ENCODE measurements at places on chromosomes 5 and 9.
A peak's percentile ranks its signal among the peaks of the same experiment; 100 is the strongest.

DNA sequence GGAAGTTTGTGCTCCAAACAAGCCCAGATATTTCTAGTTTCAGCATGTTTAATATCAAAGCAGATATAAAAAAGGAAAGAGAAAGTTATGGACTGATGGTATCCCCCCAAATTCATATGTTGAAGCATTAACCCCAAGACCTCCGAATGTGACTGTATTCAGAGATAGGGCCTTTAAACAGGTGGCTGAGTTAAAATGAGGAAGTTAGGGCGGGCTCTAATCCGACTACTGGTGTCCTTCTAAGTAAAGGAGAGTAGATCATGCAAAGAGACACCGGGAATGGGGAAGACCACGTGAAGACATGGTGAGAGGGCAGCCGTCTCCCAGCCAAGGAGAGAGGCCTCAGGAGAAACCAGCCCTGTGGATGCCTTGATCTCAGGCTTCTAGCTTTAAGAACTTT is 324.1 kb upstream of the KIF2A start:
- DNase-seq: no peak

DNA sequence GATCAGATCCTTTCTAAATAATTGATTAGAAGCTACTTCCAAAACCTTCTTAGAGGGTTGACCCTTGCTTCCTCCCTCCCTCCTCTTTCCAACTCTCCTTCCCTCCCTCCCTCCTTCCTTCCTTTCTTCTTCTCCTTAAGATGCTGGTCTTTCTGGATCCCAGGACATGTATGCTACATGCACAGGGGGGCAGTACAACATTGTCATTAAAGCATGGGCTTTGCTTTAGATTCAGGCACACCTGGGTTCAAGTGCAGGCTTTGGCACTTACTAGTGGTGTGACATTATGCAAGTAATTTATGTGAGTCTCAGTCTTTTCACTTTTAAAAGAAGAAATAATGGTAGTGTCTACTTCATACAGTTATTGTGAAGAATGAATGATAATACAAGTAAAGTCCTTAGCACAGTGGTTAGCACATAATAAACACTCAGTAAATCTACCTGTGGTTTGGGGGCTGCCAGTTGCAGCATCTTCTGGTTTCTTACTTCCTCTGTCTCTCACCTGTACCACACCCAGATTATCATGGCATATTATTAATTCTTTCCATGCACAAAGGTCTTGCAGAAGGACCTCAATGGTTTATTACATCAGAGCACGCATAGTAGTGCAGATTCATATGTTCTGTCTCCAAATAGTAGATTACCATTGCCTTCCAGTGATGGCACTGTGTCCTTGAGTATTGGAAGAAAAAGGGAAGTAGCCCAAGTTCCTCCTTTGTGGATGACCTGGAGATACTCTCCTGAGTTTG is 154.1 kb downstream of the ARHGAP26 start:
- peak; percentile 28 for DNase-seq

GRCh38 chr5:119129770-119130169 is 58.9 kb downstream of the DMXL1 start:
- no peak for DNase-seq

- DNase-seq: peak; percentile 57
Observed at GRCh38 chr9:5557606-5558587, 47.6 kb downstream of the PDCD1LG2 start.

GRCh38 chr5:41707853-41708603 is 162.2 kb downstream of the OXCT1 start:
- peak; percentile 74 for DNase-seq

GRCh38 chr9:131677444-131678180 is 62.3 kb downstream of the RAPGEF1 start:
- peak; percentile 73 for DNase-seq

DNA sequence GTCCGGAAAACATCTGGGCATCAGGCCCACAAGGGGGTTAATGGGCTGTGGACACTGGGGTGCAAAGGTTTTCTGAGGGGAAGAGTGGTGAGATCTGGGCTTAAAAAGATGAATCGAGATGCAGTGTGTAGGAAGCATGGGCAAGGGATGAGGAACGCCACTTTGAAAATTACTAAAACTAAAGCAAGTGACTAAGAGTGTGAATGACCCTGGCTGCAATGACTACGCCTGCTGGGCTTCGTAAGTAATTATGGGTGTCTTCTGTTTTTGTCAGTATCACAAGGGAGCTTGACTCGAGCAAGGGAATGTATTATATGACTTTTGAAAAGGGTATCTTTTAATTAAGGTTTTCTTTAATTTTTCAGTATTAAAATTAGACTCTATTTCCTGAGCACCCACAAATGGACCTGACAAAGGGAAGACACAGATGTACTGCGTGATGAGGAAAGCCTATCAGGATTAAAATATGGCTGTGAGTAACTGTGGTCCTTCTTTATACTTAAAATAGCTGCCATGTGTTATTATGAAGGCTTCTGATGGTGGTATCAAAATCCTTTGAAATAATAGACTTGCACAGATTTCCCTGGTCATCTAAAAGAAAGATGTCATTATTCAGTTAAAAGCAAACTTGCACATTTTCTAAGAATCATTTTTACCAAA is 4.2 kb downstream of the CTXN3 start:
- no peak for DNase-seq

DNA sequence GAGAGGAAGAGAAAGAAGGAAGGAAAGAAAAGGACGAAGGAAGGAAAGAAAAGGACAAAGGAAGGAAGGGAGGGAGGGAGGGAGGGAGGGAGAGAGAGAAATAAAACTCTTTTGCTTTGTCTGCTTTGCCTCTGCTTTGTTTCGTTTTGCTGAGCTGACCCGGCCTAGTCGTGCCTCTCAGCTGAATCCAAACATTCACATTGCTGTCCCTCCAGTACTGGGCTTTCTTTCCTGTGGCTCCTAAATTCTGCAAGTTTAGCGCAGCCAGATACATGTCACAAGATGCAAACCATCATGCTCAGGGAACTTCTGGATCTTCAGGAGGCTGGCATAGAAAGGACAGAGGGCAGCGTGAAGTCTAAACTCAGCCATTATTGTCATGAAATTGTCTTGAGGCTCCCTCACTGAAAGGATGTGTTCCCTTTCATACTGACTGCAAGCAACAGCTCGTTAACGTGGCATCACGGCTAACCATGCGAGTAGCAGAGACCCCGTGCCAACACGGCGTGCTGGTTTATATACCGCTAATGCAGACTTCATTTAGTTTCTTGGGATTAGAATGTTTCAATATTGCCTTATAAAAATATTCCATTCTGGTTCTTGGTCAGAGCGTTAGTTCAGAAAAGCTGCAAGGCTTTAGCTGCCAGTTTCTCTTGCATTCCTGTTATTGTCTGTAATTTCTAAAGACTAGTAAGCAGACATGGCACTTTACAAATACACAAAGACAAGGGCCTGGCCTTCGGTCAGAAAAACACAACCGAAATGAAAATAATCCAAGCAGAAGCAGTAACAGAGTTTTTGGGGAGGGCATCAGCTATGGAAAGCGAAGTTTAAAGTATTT is 94.2 kb downstream of the TMEM174 start:
- DNase-seq: no peak

GRCh38 chr5:165370794-165371193 is 1865.4 kb downstream of the MAT2B start:
- peak; percentile 66 for DNase-seq

DNA sequence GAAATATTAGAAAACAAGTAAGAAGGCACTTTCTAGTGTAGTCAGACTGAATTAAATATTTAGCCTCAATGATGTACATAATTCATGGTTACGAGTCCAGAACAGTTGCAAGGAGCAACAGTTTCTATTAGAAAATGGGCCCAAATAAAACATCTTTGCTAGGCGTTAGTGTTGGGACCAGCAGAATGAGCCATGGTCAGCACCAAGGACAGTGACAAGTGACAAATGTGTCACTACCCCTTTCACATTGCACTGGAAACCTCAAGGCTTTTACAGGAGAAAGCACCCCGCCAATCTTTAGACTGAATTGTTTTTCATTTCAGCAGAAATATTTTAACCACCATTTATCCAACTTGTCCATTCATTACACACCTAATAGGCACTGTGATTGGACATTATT is 301.3 kb upstream of the ADCY2 start:
- no peak for DNase-seq

- no peak for DNase-seq
Observed at GRCh38 chr9:37936376-37936775, 32.4 kb upstream of the SLC25A51 start.

DNA sequence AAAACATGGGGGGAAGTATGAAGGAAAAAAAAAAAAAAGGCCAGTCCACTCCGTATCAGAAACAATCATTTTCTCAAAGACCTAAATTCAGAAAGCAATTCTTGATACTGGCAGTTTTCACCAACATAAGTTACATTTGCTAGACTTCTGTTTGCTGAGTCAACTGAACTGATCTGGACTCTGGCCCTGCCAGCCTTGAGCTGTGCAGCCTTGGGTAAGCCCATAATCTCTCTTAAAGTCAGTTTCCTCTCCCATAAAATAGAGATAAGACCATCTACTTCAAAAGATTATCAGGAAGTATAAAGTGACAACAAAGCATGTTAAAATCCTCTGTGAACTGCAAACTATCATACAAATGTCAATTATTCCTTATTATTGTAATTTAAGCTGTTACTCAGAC is 106.8 kb downstream of the MAPKAP1 start:
- peak; percentile 39 for DNase-seq

GRCh38 chr9:5839572-5839902 is 6.6 kb upstream of the ERMP1 start:
- DNase-seq: no peak

DNA sequence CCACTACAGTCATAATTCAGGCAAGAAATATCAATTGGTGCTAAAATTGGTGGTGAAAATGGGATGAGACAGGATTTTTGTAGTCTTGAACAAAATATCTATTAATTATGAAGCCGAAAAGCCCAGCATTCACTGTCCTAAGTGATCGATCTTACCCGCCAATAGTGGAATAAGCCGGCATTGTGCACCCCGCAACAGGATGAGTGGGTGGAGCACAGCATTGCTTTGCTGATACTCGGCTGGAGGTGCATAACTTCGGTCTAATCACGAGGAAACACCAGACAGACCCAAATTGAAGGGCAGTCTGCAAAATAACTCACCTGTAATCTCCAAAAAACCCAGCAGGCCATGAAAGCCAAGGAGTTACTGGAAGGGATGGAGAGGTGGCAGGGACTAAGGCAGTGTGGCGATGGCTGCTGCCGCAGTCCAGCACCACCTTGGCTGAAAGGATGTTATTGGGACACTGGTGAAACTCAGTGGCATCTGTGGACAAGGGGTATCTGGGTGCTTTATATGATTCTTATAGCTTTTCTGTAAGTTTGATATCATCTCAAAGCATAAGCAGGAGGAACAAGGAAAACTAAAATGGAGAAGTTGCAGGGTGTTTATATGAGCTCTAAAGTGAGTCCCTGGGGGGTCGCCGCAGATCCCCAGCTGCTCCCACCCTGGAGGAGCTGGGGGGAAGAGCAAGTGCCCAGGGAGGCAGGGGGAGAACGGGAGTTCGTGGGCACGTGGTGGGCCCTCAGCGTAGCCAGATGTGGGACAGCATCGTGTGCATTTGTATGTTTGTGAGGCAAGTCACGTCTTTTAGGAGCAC is 45.2 kb downstream of the AHRR start:
- DNase-seq: no peak

DNA sequence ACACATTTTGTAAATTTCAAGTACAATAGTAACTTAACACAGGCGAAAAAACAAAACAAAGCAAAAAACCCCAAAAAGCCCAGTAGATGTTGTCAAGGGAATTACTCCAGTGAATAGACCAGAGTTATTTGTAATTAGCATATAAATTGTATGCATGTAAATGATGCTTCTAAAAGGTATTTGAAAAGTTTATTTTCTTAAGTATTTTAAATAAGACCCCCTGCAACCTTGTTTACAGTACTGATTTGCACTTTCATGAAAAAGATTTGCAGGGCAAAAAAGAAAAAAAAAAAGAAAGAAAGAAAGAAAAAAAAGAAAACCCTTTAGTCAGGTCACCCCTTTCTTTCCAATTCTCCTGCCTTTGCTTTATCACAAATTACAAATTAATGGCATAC is 372.3 kb upstream of the IRX2 start:
- no peak for DNase-seq

- DNase-seq: no peak
Observed at GRCh38 chr5:106865279-106865678, 805.5 kb downstream of the EFNA5 start.

GRCh38 chr5:127280491-127281220 is 9.9 kb upstream of the MEGF10 start:
- DNase-seq: no peak

- no peak for DNase-seq
Observed at GRCh38 chr5:86981898-86982297, 285.8 kb upstream of the RASA1 start.

- DNase-seq: no peak
Observed at GRCh38 chr5:107157809-107158208, 512.9 kb downstream of the EFNA5 start.

GRCh38 chr5:83368319-83368718 is 103.2 kb upstream of the VCAN start:
- DNase-seq: peak; percentile 32

DNA sequence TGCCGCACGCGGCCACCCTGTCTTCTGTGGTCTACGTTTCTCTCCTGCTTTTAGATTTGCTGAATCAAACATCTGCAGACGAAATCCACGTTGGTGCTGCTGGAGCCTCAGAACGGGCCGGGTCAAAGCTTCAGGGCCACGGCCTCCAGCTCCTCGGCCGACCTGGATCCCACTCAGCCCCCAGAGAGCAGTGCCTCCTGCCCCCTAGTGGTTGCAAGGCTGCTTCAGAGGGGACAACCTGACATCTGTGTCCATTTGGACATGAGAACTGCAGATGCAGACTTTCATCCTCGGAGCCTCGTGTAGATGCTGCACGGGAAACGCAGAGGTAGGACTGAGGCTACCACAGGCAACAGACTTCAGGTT is 23.0 kb upstream of the SLC6A3 start:
- peak; percentile 22 for DNase-seq

DNA sequence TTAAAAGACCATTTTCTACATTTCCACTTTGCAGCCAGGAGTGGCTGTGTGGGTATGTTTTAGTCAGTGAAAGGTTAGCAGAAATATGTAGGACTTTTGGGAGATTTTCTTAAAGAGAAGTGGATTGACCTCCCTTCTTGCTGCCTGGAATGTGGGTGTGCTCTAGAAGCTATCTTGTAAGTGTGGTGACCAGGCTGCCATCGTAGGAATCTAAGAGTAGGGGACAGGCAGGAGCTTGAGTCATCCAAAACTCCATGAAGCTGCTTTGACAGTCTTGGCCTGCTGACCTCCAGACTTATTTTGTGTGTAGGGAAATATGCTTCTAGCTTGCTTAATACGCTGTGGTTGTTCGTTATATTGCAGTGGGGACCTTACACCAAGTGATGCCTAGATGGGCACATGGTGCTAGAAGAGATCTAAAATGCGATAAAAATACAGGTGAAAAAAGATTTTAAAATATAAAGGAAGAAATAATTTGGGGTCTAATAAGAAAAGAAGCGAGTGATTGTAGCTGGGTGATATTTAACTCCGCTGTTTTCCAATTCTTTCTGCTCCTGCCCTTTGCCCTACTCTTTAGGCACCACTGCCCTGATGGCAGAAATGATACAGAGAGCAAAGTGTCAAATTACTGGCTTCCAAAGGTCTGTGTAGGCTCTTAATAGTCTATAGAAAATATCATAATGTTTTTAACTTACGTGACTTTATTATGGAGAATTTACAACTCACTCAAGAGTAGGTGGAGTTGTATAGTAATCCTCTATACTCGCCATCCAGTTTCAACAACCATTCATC is 298.2 kb upstream of the ZNF608 start:
- DNase-seq: peak; percentile 59

- DNase-seq: no peak
Observed at GRCh38 chr9:38334234-38334633, 58.3 kb upstream of the ALDH1B1 start.

GRCh38 chr5:135568923-135569360 is 9.8 kb downstream of the CXCL14 start:
- no peak for DNase-seq
